GM12865 (cell line): ENCODE measurements at places on chromosomes 7 and 10.

GRCh38 chr10:51459476-51459875 is 239.9 kb downstream of the CSTF2T start:
- no peak for DNase-seq

GRCh38 chr10:78304091-78305045 is 270.7 kb downstream of the RPS24 start:
- DNase-seq = no peak

DNA sequence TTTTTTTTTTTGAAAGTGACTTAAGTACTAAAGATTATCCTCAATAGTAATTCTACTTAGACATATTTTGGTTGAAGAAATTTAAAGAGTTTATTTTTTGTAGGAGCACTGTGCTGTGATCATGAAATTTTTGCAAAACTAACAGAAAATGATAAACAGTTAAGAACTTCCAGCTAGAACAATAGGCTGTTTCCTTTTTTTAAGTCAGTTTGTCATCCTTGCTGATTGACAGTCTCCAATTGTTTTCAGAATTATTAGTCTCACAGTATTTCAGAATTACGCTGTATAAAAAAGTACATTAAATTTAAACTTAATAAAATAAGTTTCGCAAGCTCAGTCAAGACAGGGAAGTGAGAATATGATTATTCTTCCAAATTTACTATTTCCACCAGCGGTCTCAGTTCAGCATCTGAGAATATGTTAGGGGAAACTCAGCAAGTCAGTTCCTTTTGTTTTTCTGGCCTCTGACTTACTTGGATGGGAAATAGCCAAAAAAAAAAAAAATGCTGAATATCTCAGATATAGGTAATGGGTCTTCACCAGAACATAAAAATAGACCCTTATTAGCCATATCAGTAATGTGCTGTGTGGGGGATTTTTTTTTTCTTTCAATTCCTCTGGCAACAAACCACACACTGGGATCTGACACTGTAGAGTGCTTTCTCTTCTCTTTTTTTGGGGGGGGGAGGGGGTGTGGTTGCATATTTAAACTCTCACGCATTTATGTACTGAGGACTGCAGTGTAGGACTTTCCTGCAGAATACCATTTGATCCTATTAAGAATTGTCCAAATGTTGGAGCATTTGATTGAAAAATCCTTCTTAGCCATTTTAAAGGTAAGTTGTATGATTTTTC is at the start of gene CD36:
TSS of gene CD36 (plus strand) at position 732 of the 855 bp plus-strand sequence. CDS start 8,099 bp downstream, outside the sequence.
- DNase-seq = peak; percentile 48

- no peak for DNase-seq
These were observed 3.0 kb downstream of the CLDN15 start for GRCh38 chr7:101234636-101235035.

GRCh38 chr10:47408606-47409005 is 24.5 kb upstream of the ZNF488 start:
- DNase-seq = no peak

GRCh38 chr10:1425879-1426278 is 311.4 kb downstream of the ADARB2 start:
- DNase-seq = peak; percentile 62

- peak; percentile 63 for DNase-seq
These were observed 609.4 kb upstream of the C7orf33 start for GRCh38 chr7:147980826-147981813.

GRCh38 chr7:26782501-26782900 is 81.9 kb downstream of the SKAP2 start:
- DNase-seq = no peak

- no peak for DNase-seq
These were observed 36.2 kb downstream of the KAT6B start for GRCh38 chr10:74862625-74863024.

- no peak for DNase-seq
These were observed 4.6 kb downstream of the PWWP2B start for GRCh38 chr10:132401401-132402118.

- DNase-seq = peak; percentile 96
These were observed at the start of gene VGF for GRCh38 chr7:101165075-101165957. Gene VGF (minus strand): TSS chr7:101165569. CDS start chr7:101164843, 726 bp downstream.

DNA sequence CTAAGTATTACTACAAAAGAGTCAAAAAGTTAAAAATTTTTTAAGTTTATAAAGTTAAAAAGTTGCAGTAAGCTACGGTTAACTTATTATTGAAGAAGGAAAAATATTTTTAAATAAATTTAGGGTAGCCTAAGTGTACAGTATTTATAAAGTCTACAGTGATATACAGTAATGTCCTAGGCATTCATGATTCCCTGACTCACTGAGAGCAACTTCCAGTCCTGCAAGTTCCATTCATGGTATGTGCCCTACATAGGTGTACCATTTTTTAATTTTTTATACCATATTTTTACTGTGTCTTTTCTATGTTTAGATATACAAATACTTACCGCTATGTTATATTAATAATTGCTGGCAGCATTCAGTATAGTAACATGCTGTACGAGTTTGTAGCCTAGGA is 92.3 kb downstream of the CTNNA3 start:
- no peak for DNase-seq

DNA sequence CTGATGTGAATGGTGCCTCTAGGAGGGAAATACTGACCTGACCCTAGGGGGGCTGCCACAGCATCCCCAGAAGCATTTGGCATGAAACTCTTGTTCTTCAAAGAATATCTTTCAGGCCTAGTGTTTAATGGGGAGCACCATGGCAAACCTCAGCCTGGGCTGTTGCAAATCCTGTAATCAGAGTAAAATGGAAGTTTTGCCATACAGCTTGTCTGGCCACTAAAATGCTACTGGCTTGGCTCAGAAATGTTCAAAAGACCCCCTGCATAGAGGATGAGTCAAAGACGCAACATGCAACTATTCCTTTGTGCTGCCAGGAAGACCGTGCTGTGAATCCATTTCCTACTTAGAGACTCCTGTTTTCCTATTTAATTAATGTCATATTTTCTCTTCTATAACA is 26.7 kb downstream of the HECW1 start:
- no peak for DNase-seq

DNA sequence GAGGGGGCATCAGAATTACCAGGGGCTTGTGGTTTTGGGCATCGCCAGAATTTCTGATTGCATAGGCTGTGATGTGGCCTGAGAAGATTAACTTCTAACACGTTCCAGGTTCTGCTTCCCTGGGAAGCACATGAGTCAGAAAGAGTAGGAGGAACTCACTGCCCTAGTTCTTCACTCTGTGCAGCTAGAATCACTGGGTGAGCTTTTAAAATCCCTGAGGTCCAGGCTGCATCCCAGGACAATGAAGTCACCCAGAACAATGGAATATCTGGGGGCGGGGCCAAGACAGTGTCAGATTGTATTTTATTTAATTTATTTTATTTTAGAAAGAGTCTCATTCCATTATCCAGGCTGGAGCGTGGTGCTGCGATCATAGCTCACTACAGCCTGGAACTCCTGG is 636.5 kb downstream of the CALN1 start:
- DNase-seq = no peak

GRCh38 chr10:34716958-34717357 is 98.1 kb downstream of the PARD3 start:
- peak; percentile 19 for DNase-seq

- no peak for DNase-seq
These were observed 158.6 kb upstream of the PITRM1 start for GRCh38 chr10:3331187-3331586.

DNA sequence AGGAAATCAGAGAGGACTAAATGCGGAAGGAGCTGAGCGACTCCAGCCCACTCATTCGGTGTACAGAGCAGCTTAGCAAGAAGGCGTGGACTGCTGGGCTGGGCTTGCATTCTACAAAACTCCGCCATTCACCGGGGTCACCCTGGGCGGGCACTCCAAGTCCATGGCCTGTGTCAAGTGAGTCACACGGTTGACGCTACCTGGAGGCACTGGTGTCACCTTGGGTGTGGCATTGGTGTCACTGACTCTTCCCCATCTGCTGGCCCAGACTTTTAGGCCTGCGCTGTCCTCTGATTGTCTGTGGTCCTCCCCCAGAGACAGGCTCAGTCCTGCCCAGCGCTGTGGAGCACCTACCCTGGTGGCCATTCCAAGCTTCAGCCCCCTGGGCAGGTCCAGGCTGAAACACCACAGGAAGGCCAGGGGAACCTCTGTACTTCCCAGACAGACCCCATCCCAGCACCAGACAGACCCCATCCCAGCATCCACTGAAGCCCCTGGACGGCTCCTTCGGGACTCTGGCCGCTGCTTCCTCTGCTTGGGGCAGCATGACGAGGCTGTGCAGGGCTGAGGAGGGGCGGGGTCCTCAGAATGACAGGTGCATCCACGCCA is 30.6 kb upstream of the CNPY1 start:
- DNase-seq = no peak

- no peak for DNase-seq
These were observed 2.1 kb downstream of the MTURN start for GRCh38 chr7:30136743-30137485.

- no peak for DNase-seq
These were observed 100.5 kb upstream of the MAGI2 start for GRCh38 chr7:79553811-79554555.

DNA sequence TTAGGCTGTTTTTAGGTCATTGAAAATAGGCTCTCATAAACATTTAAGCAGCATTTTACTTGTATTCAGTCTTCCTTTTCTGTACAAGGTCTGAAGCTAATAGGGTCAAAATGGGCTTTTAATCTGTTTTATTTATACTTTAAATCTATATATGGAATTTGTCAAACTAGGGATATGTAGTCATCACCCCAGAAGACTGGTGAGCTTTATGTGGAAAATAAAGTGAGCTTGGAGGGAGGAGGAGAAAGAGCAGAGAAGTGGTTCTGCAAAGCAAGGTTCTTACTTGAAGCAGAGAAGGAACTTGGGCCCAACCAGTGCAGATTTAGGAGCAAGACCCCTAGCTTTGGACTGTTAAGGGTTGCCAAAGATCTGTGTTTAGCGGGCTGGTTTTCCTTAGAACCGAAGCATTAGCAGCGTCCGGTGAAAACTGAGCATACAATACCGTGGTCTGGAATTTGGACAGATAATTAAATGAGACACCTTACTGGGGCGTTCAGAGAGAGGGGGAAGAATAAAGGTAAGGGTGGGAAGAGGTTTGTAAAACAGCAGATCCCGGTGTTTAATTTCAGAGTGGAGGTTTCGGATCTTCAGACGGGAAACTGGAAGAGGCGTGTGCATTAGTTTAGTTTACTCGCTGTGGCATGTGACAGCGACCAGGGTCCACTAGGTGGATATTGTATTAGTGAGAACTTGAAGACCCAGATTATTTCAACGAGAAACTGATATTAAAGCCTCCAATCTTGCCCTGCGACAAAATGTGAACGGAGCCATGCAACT is 2.4 kb downstream of the BAMBI start:
- no peak for DNase-seq

DNA sequence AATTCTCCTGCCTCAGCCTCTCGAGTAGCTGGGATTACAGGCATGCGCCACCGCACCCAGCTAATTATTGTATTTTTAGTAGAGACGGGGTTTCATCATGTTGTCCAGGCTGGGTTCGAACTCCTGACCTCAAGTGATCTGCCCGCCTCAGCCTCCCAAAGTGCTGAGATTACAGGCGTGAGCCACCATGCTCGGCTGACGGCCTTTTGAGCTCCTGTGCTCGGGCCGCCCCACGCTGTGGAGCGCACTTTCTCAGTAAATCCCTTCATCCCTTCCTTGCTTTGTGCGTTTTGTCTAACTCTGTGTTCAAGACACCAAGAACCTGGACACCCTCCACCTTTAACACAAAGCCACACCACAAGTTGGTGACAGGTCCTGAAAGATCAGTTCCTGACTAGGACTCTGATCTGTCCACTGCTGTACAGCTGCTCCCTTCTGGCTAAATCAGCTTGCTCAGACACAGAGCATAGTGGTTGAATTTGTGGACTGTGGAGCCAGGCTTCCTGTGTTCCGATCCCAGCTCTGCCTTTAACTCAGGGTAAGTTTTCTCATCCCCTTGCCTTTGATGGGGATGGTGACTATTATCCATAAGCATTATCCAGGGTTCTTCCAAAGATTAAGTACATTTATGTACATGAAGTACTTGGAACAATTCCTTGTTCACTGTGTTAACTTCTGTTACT is 20.1 kb downstream of the CHST3 start:
- DNase-seq = no peak

DNA sequence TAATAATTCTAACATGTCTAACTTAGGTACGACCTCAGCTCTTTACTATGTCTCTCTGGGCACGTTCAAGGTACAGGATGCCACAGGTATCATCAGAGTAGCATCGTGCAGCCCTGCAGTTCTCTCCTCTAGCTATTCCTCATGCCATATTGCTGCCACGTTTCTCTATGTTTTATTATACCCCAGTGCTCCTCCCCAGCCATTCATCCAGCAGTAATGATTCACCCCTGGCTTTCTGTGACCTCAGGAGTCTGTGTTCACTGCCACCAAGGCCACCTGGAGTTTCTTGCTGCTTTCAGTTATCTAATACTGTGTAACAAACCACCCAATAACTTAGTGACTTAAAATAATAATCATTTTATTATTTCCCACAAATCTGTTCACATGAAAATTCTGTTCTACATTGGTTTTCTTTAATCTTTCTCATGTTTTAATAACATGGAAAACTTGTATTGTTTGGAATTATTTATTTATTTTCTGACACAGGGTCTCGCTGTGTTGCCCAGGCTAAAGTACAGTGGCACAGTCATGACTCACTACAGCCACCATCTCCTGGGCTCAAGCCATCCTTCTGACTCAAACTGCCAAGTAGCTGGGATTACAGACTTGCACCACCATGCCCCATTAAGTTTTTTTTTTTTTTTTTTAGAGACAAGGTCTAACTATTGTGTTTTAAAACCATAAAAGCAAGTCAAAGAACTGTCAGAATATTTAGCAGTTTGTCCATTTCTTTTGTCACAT is 21.8 kb downstream of the REEP3 start:
- DNase-seq = peak; percentile 18

DNA sequence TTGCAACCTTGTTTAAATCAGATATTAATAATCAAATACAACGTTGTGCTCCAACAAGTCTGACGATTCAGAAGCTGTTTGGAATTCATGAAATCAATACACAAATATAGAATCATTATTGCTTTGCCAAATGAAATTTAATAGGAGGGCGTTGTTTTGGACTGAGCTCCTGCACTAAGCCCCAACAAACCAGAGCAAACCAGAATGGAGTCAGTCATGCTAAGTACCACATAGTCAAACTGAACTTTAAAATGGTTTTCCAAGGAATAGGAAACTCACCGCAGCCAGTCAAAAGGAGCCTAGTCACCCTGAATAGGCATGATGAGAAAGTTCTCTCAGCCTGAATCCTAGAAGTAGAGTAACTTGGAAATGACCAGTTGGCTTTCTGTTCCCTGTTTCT is 53.7 kb downstream of the HACD1 start:
- no peak for DNase-seq

GRCh38 chr7:121960678-121961077 is 87.7 kb downstream of the PTPRZ1 start:
- DNase-seq = no peak
